ENCODE measurements at places on chromosomes 4 and X.

GRCh38 chr4:120316416-120316815, 249.8 kb upstream of the MAD2L1 start:
- DNase-seq, result no peak

DNA sequence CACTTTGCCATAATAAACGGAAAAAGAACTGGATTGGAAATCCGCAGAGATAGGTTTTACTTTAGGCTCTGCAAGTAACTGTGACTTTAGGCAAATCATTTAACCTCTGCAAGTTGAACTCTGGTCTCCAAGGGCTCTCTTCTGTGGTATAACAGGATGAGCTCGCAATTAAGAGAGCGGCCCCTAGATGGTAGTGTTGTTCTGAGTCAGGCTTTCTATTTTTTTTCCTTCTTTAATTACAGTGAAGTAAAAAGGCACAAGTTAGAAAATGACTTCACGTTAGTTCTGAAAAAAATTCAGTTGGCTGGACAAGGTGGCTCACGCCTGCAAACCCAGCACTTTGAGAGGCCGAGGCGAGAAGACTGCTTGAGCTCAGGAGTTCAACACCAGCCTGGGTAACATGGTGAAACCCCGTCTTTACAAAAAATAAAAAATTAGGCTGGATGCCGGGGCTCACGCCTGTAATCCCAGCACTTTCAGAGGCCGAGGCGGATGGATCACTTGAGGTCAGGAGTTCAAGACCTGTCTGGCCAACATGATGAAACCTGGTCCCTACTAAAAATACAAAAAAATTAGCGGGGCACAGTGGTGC, 18.0 kb downstream of the RPS3A start:
- DNase-seq, result peak; percentile 40

GRCh38 chr4:73508651-73509050, 27.1 kb downstream of the AFM start:
- DNase-seq, result no peak

GRCh38 chr4:150681063-150681462, 99.1 kb downstream of the MAB21L2 start:
- DNase-seq, result no peak

DNA sequence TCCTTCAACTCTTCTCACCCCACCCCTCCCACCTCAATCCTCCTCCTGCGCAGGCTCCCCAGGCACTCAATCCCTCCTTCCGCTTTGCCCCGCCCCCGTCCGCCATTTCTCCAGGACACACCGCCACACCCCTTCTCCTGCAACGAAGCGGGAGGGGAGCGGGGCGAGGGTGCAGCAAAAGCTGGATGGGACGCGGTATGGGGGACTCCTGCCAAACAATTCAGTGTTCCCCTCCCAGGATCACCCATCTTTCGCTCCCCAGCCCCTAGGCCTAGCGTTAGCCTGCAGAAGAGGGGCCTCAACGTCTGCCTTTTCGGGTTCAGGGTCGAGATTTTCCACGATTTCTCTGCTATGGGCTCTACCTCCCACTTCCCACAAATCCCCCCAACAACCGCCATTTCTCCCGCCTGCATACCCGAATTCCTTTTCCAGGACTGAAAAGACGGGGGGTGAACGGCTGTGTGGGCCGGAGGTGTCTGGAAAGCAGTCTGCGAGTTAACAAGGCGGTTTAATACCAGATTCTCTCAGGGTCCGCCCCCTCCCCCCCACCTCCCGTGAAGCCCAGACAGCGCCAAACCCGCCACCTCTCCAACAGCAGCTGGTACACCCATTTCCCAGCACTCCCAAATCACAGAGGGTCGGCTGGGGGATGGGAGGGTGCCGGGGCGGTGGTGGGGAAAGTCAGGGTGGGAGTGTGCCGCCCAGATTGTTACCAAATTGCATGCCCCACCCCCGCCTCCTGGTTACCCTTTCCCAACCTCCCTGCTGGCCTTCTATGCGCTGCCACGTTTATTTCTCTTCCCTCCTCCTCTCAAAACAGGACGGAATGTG, 774 bp downstream of the ARMCX2 start:
- peak; percentile 28 for DNase-seq

DNA sequence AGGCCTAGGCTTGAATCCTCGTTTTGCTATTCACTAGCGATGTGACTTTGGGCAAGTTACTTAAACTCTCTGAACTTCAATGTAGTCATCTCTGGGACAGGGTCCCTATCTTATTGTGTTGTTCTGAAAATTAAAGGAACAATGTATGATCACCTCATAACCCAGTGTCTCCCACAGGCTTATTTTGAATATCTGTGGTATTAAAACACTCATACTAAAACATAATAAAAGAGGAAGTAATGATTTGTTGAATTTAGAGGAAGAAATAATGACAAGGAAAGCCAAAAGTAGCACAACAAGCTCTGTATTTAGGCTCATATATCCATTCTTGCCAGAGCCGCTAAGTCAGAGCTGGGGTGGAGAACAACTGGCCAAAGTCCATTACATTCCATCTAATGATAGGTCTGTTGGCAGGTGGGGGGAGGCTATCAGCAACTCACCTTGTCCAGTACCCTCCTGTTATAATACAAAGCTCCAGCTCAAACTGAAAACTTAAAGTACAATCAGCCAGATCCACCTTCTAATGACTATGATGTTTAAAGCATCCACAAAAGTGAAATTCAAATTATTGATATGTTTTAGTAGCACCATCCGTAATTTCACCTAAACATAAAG, 64.5 kb upstream of the LSM6 start:
- no peak for DNase-seq

All from progenitor cell of endocrine pancreas (in vitro differentiated cells).